Spinal cord (tissue), 10 donors: ENCODE measurements at places on chromosomes 1 and 21.

- H3K27me3 ChIP-seq = peaks cover 19% of the 10 kb centered on the region
- no peaks in the 10 kb centered on the region for H3K36me3 ChIP-seq
- DNase-seq = peak; percentile 18
Observed at GRCh38 chr1:161473348-161473747, 31.9 kb upstream of the FCGR2A start.

DNA sequence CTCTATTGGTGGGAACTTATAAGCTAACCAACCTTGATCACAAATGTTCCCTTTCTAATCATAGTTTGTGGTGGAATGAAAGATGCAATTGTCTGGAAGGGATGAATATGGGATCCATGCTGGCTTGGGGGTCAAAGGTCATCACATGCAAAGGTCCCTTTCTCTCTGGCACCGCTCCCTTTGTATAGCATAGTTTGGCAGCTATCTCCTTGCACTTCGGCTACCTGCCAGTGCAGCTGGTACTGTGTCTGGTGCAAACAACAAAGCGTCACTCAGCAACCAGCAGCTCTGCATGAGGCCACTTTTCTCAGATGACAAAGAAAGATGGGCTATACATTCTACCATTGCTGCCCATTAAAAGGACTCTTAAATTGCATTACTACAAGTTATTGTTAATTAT, 188.2 kb upstream of the NFIA start:
- peak overlapping the region; percentile 29 for H3K27ac ChIP-seq
- H3K4me3 ChIP-seq = no peak overlapping the region
- H3K27me3 ChIP-seq = no peaks in the 10 kb centered on the region
- H3K4me1 ChIP-seq = peaks cover 15% of the 10 kb centered on the region

GRCh38 chr21:34983680-34984086, 65.4 kb downstream of the RUNX1 start:
- no peak overlapping the region for H3K27ac ChIP-seq
- peaks cover 16% of the 10 kb centered on the region for H3K4me1 ChIP-seq
- DNase-seq = no peak
- H3K4me3 ChIP-seq = no peak overlapping the region

DNA sequence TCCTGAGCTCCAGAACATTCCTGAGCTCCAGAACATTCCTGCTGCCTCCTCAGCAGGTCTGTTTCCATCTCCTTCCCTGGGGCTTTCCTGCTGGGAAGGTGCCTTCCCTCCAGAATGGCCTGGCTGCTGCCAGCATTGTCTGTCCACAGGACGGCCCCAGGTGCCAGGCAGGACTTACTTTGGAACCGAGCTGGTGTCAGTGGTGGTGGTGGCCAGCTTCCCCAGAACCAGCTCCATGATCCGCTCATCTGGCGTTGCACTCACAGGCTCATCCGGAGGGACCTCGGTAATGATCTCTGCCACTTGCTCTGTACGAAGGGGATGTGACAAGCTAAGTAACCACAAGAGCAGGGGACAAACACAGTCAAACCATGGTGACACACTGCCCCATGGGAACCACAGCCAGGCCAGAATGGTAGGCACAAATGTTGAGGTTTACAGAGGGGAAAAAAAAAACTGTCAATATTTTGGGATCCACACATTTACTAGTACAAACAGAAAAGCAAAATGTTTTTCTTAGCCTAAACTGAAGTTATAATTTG, 41.3 kb downstream of the PRDM15 start:
- no peaks in the 10 kb centered on the region for H3K4me1 ChIP-seq
- DNase-seq = no peak
- H3K27ac ChIP-seq = no peak overlapping the region
- H3K4me3 ChIP-seq = no peak overlapping the region

GRCh38 chr1:150560011-150560438, 10.8 kb downstream of the ADAMTSL4 start:
- no peak overlapping the region for H3K4me3 ChIP-seq
- H3K27me3 ChIP-seq = no peaks in the 10 kb centered on the region
- peaks cover 42% of the 10 kb centered on the region for H3K36me3 ChIP-seq
- DNase-seq = no peak

GRCh38 chr1:6485168-6486101, 6.0 kb downstream of the PLEKHG5 start:
- no peak for DNase-seq
- peaks cover 13% of the 10 kb centered on the region for H3K36me3 ChIP-seq
- no peak overlapping the region for H3K27ac ChIP-seq
- H3K4me3 ChIP-seq = peak overlapping the region; percentile 18
- peaks cover 14% of the 10 kb centered on the region for H3K27me3 ChIP-seq
